SK-MEL-5 (cell line): ENCODE measurements at places on chromosomes 13 and 19.
A peak's percentile ranks its signal among the peaks of the same experiment; 100 is the strongest.

- peak; percentile 75 for DNase-seq
Measured at GRCh38 chr13:51275101-51275500, 52.9 kb downstream of the FAM124A start.

- peak; percentile 72 for DNase-seq
Measured at GRCh38 chr19:55638864-55639359, 1.9 kb upstream of the ZNF580 start.

DNA sequence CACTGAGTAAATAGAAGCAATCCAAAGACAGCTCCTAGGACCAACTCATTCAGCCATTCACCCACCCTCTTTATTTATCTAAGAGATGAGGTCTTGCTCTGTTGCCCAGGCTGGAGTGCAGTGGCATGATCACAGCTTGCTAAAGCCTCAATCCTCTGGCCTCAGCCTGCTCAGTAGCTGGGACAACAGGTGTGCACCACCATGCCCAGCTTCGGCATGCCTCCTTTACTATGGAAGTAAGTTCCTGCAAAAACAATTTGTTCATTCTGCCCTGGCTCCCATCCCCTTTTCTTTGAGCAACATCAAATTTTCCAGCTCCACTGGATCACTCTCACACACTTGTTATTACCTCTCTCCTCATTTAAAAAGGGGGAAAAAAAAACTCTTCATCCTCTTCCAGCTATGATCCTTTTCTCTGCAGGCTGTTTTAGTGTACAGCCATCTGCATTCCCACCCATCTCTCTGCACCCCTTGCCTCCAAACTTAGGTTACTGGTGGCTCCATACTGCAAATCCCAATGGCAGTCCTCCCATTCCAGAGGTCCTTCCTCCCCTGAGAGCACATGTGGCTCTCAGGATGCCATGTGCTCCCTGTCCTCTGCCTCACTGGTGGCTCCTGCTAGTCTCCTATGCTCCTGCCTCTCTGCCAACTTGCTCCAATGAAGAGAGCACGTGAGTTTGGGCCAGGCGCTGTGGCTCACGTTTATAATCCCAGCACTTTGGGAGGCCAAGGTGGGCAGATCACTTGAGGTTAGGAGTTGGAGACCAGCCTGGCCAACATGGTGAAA lies 2.2 kb downstream of the ELOF1 start:
- DNase-seq = no peak

GRCh38 chr19:20287070-20287469 lies 120.1 kb downstream of the ZNF486 start:
- no peak for DNase-seq

- DNase-seq = no peak
Measured at GRCh38 chr13:79989217-79989661, 351.7 kb downstream of the SPRY2 start.

DNA sequence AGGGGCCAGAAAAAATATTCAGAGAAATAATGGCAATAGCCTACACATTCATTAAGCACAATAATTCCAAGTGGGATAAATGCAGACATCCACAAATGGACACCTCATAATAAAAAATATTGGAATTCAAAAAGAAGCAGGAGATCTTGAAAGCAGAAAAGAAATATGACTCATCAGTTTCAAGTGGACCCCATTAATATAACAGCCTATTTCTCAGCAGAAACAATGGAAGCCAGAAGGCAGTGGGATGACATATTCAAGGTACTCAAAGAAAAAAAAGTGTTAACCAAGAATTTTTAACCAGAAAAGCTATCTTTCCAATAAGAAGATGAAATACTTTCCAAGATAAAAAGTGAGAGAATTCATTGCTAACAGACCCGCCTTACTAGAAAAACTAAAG lies 48.4 kb upstream of the CYP2A13 start:
- DNase-seq = no peak

DNA sequence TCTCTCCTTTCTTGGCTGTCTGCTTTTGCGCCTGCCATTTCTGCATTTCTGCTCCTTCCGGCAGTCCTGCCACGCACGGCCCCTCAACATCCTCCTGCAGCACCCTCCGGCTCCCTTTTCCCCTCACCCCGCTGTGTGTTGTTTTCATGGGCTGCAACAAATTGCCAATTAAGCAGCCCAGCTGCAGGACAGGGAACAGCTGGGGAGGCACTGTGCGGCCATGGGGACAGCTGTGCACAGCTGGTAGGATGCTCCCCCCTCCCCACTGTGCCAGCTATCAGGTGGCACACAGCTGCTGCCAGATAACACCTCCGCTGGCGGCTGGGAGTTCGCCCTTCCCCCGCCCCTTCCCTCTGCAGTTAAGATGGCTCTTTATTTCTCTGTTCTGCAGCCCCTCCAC lies 25.4 kb downstream of the LYL1 start:
- no peak for DNase-seq

GRCh38 chr13:110030394-110030928 lies 244.1 kb upstream of the IRS2 start:
- no peak for DNase-seq

DNA sequence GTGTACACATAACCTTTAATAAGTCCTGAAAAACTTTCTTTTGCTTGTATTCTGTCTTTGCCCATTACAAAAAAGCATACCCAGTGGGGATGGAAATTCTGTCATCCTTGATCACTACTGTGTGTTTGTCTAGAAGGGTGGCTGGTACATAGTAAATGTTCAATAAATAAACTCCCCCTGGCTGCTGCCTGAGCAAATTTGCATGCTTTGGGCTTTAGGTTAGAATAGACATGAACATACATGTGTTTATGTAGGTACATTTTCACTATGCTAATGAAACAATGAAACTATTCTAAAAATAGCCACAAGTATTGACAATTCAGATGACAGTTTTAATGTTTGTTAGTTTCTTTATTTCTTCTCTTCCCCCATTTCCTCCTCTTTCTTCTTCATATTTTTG lies 36.1 kb downstream of the TNFSF13B start:
- no peak for DNase-seq

DNA sequence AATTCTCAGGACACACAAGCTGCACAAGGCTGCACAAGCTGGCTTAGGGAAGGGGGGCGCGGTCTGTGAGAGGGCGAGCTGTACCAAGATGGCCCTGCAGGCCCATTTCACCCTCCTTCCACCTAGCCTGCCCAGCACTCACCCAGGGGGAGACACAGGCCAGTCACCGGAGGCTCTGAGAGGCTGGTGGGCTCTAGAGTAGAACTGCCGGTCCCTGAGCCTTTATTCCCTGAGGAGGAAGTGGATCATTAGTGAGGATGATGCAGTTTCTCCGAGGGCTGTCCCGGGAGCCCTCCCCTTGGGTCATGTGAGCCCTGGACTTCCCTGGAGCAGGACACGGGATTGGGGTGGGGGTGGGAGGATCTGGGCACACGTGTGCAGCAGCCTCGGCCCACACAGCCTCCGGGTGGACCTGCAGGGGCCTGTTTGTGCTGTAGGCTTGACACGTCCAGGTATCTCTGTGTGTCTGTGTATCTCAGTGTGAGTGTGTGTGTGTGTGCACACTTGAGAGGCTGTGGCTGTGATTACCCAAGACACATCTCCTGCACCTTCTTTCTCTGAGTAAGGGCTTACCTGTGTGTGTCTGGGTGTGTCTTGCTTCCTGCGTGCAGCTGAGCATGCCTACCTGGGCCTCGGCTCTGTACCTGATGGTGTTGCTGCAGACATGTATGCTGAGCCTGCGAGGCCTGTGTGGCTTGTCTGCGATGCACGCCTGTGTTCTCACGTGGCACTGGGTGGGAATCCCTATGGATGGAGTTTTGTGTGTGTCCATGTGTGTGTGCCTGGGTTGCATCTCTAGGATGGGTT lies at the start of gene ACP5:
ACP5 (minus strand) TSS at position 195 of the 807 bp plus-strand sequence. CDS start 328 bp downstream, outside the sequence.
- peak; percentile 64 for DNase-seq

DNA sequence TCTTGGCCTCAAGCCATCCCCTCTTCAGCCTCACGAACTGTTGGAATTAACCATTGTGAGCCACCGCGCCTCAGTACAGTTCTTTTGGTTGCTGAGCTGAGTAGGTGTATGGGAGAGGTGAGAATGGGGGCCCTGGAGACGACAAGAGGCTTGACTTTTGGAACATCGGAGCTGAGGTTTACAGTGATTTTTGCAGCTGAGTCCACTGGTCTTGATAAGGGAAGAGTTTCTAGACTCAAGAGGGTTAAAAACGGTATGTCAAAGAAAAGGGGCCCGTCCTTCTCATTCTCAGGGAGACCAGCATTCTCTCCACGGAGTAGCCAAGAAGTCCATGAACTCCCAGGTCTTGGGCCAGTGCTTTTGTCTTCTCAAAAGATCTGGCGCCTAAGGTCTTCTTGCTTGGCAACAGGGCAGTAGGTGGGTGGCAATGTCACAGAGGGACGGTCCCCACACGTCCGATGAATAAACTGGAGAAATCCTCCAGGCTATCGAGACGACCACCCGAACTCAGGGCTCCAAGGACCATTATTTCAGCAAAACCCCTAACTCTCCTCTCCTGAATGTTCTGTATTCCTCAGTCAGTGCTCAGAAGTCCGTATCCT lies 6.4 kb upstream of the QTRT1 start:
- no peak for DNase-seq

- no peak for DNase-seq
Measured at GRCh38 chr19:35164418-35164817, 9.9 kb downstream of the FXYD5 start.

GRCh38 chr13:28967029-28967915 lies 147.1 kb downstream of the MTUS2 start:
- no peak for DNase-seq

- no peak for DNase-seq
Measured at GRCh38 chr19:48890551-48890950, 8.0 kb downstream of the TULP2 start.

DNA sequence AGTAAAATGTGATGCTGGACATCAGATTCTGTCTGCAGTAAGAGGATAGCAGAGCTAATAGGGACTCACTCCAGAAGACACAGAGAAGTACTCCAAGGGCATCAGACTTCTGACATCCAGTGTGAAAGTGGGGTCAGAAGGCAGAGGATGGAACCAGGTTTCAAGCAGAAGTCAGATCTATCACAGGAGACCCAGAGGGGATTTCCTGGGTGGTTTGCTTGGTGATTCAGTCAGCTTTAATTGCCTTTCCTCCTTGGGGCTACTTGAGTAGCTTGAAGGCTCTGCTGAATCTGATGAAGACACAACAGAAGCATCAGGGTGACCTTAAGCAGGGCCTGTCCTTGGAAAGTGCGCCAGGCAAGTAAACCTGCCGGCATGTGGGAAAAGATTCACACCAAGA lies 300.6 kb downstream of the COG6 start:
- DNase-seq = no peak

DNA sequence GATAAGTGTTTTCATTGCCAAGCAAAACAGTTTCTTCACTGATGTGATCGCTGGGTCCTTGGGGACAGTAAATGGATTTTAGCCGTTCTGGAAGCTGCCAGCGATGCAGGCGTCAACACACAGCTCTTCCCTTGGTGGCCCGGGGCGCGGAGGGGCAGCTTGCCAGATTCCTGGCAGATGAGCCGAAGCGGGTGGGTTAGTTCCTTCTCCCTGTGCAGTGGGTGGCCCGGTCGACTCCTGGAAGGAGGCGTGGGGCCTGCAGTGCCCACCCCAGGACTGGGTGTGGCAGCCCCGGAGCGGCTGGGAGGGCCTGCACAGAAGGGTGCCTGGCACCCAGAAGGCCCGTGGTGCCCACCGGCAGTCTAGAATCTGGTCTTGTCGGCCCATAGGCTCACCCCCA lies 69.0 kb downstream of the KDM4B start:
- no peak for DNase-seq

DNA sequence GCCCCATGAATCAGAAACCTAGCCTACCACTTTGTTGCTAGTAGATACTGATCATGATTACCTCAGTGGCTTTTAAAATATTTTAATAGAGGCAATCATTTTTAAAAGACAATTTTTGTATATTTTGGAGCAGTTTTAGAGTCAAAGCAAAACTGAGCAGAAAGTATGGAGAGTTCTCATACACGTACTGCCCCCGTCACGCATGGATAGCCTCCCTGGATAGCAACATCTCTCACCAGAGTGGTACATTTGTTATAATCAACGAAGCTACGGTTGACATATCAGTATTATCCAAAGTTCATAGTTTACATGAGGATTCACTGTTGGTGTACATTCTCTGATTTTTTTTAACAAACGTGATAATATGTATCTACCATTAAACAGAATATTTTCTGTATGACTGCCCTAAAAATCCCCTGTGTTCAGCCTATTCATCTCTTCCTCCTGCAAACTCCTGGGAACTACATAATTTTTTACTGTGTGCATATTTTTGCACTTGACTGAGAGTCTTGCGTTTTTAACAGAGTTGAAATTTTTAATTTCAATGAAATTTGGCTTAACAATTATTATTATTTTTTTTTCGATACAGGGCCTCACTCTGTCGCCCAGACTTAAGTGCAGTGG lies 1436.8 kb upstream of the PCDH9 start:
- DNase-seq = no peak

DNA sequence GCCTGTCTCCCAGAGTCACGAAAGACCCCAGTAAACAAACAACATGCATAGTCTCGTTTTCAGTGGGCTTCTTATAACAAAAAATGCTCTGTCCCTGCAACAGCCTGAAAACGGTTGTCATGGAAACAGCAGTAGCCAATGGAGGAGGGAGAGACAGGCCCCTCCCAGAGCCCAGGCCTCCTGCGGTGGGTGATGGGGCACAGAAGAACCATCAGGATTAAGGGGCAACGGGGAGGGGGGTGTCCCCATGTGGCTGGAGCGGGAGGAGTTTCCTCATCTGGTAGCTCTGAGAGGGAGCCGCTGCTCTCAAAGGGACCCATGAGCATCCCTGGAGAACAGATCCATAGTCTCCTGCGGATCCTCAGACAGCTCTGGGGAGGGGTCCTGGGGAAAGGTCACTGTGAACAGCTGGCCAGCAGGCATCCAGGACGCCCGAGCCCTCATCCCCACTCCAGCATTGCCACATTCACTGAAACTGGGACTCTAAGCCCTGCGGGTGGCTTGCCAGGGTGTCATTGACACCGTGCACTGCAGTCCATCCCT lies 37.5 kb upstream of the PNMA8B start:
- DNase-seq = no peak

GRCh38 chr19:3852614-3853254 lies 16.1 kb downstream of the ZFR2 start:
- DNase-seq = peak; percentile 66

GRCh38 chr13:33303855-33304597 lies 18.5 kb upstream of the STARD13 start:
- no peak for DNase-seq

GRCh38 chr19:3459089-3459881 lies 21.0 kb downstream of the SMIM24 start:
- DNase-seq = peak; percentile 26

DNA sequence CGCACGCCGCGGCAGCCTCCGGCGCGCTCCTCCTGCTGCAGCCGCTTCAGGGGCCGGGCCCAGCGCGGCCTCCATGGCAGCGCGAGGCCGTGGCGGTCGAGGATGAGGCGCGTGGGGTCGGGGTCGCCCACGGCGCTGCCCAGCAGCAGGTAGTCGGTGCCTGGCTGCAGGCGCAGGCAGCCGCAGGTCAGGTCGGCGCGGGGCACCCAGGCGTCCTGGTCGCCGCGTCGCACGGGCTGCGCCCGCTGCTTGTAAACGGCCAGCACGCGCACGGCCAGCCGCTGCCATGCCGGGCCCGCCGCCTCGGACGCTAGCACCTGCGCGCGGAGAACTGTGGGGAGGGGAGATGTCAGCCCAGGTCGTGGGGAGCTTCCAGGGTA lies 11.1 kb downstream of the NTN5 start:
- DNase-seq = no peak
